ENCODE measurements at places on chromosomes 2 and 18.

- no peak for DNase-seq
These were observed 144.2 kb downstream of the ALK start for GRCh38 chr2:29777161-29777560.

GRCh38 chr2:47735912-47736311 is 47.0 kb upstream of the MSH6 start:
- DNase-seq, result no peak

DNA sequence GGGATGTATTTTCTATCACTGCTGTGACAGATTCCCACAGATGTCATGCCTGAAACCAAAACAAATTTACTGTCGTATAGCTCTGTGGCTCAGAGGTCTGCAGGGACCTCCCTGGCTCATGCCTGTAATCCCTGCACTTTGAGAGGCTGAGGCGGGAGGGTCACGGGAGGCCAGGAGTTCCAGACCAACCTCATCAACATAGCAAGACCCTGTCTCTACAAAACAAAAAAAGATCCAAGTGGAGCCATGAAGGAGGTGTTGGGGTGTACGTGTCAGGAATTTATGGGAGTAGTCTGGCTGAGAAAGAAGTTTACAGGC is 51.0 kb upstream of the FAHD2A start:
- DNase-seq, result no peak

- DNase-seq, result no peak
These were observed 31.6 kb upstream of the GMCL1 start for GRCh38 chr2:69797836-69798289.

DNA sequence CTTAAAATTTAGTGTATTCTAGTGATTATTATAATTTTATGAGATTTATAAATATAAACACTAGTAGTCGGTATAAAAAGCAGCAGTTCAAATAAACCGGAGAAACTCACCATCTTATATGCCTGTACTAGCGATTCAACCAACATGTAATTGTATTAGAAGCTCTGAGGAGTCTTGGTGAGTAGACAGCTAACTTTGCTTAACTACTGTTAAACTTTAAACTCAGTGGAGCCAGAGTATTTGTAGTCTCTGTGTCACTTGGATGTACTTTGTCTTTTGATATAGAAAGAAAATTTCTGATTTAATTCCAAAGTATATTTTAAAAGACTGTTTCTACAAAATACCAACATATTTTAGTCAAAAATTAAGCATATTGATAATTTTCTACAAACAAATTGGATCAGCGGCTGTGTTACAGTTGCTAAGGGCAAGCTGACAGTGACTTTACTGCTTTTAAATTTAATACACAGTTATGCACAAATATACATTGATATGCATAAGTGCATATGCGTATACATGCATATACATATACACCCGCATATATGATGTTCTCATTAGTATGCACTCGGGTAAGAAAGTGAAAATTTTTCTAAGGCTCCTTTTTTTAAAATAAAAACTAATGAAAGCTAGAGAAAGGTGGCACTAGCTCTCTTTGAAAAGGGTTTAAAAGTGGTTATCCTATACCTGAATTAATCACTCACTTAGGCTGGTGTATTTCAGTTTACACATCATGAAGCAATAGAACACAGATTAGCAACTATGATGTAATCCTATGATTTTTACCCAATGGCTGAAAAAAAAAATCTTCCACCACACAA is 374.5 kb downstream of the NCKAP5 start:
- no peak for DNase-seq

GRCh38 chr18:64294967-64295366 is 146.1 kb upstream of the LINC00305 start:
- DNase-seq, result no peak

GRCh38 chr2:63658176-63658968 is 69.6 kb downstream of the MDH1 start:
- no peak for DNase-seq

DNA sequence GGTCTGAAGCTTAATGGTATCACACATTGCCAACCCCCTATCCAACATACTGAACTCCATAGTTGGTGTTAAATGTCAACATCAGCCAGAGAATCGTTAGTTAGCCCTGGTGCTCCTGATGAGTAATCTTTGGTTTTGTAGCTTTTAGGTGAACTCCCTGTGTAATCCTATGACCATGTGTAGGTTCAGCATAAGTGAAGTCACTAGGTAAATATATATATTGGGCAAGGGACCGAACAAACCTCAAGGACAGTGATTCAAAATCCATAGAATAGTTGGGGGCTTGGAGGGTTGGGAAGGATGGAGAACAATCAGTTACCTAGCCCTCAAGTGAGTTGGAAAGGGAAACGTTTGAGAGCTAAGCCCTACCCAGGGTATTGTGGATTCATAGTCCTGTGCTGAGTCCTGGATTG is 16.0 kb upstream of the AP1S3 start:
- no peak for DNase-seq

- no peak for DNase-seq
These were observed 9.0 kb upstream of the MATN3 start for GRCh38 chr2:20021405-20022009.

DNA sequence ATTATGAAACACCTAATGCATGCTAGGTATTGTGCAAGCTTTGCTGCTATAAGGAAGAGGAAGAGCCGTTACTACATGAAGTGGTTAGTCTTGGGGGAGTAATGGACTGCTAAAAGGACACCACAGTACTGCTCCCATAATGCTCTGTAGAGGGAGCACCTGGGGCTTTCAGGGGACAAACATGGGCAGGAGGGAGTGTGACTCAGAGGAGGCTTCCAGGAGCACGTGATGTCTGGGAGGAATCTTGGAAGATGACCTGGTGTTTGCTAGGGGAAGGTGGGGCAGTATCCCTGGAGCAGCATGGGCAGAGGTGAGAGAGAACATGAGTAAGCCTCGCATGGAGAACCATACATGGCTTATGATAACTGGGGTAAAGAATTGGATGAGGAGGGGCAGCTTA is 18.8 kb downstream of the MAPK4 start:
- DNase-seq, result no peak

DNA sequence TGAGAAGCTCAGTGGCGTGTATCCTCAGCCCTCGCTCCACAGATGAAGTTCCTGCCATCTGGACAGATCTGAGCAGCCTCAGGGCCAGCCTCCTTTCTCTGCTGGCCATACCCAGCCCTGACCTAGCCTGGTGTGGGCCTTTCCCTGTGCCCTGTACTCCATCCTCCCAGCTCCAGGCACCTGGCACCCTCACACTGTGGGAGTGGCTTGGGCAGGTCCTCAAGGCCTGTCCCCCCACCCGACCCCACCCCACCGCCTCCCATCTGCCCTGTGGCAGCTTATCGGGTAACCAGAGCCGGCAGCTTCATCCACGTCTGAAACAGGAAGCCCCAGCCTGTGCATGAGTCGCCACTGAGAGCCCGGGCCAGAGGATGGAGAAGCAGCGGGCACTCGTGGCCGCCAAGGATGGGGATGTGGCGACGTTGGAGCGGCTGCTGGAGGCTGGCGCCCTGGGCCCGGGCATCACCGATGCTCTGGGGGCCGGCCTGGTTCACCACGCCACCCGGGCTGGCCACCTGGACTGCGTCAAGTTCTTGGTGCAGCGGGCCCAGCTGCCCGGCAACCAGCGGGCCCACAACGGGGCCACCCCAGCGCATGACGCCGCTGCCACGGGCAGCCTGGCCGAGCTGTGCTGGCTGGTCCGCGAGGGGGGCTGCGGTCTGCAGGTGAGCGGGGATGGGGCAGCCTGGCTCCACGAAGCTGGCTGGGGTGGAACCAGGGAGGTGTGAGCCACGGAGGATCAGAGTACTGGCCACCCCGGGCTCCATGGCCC is at the start of gene ESPNL:
Gene ESPNL, plus strand, starts transcription at position 292 of the 772 bp plus-strand sequence. Its CDS starts 80 bp downstream, at position 372.
- no peak for DNase-seq

GRCh38 chr2:176589825-176590440 is 320.7 kb downstream of the MTX2 start:
- DNase-seq, result no peak

- no peak for DNase-seq
These were observed 19.9 kb upstream of the RAB31 start for GRCh38 chr18:9688036-9688741.

- DNase-seq, result peak; percentile 17
These were observed 54.2 kb upstream of the SEMA4C start for GRCh38 chr2:96923810-96924774.

DNA sequence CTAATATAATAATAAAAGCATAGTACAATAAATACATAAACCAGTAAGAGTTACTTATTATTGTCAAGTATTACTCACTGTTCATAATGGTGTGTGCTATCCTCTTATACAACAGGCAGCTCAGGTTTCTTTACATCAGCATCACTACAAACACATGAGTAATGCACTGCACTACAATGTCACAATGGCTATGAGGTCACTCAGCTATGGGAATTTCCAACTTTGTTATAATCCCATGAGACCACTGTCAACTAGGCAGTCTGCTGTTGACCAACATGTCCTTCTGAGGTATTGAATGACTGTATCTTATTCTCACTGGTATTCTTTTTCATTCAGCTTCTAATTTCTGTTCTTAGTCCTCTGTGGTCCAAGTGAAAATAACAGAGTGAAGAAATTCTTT is 250.4 kb upstream of the DSEL start:
- DNase-seq, result no peak

GRCh38 chr2:240435948-240436682 is 652 bp downstream of the GPC1 start:
- no peak for DNase-seq

GRCh38 chr2:99808361-99809200 is 318.8 kb upstream of the REV1 start:
- DNase-seq, result no peak

GRCh38 chr2:3173031-3173430 is 204.6 kb downstream of the EIPR1 start:
- no peak for DNase-seq

DNA sequence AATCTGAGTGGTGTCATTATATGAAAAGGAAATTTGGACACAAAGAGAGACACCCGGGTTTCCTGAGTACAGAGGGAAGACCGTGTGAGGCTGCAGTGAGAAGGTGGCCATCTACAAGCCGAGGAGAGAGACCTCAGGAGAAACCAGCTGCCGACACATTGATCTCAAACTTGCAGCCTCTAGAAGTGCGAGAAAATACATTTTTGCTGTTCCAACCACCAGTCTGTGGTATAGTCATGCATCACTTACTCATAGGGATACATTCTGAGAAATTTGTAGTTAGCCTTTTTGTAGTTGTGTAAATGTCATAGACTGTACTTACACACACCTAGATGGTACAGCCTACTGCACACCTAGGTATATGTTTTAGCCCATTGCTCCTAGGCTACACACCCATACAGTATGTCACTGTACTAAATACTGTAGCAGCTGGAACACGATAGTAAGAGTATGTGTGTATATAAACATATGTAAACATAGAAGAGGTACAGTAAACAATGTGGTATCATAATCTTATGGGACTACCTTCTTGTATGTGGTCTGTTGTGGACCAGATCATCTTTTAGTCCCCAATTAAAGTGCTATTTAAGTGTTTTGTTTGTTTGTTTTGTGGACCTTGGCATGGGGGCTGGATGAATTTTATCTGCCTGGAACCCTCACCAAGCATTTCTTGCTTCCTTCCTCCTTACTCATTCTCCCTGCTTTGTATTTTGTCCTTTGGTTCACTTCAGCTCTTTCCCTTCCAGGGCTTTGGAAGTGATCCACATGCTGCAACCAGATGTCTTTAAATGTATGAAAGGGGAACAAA is 38.3 kb upstream of the SESTD1 start:
- no peak for DNase-seq

DNA sequence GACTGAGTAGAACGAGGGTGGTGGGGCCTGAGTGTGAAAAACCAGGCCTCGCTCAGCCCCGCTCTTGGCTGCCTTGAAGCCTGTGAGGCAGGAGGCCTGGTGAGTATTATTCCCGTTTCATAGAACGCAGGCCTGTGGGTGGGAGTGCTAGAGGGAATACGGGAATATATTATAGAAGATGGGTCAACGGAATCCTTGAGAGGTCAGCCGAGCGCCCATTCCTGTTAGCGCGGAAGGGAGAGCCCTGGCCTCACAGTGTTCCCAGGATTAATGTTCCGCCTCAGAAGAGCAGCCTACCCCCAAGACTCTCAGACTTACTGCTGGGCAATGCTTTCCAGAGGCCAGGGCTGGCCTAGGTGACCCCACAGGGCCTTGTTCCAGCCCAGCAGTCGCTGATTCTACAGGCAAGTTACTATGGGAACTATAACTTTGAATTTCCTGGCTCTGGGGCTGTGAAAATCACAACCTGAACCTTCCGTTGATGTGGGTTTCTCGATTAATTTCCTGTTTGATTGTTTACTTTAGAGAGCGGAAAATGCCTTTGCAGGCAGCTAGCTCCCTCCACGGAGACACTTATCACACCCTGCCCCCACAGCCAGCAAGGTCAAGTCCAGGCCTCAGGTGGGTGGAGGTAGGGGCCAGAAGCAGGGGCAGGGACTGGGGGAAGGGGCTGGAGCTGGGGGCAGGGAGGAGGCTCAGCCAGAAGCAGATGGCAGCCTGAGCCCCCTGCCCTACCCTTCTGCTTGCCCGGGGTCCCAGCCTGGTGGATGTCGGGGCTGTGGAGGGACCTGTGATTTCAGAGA is 108.3 kb downstream of the SMAD7 start:
- DNase-seq, result no peak

DNA sequence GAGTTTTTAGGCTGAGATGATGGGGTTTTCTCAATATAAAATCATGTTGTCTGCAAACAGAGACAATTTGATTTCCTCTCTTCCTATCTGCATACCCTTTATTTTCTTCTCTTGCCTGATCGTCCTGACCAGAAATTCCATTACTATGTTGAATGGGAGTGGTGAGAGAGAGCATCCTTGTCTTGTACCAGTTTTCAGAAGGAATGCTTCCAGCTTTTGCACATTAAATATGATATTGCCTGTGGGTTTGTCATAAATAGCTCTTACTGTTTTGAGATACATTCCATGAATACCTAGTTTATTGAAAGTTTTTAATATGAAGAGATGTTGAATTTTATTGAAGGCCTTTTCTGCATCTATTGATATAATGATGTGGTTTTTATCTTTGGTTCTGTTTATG is 181.8 kb downstream of the GBX2 start:
- DNase-seq, result no peak

GRCh38 chr18:10020171-10020570 is 106.4 kb downstream of the VAPA start:
- DNase-seq, result no peak

- DNase-seq, result peak; percentile 91
These were observed at the start of gene RNF103 for GRCh38 chr2:86623494-86624266. RNF103 (minus strand) TSS chr2:86623865; CDS start chr2:86622886, 979 bp downstream.

- no peak for DNase-seq
These were observed 136.5 kb upstream of the TNP1 start for GRCh38 chr2:216996279-216996845.

GRCh38 chr2:86807468-86808275 is 17.0 kb upstream of the CD8A start:
- no peak for DNase-seq

DNA sequence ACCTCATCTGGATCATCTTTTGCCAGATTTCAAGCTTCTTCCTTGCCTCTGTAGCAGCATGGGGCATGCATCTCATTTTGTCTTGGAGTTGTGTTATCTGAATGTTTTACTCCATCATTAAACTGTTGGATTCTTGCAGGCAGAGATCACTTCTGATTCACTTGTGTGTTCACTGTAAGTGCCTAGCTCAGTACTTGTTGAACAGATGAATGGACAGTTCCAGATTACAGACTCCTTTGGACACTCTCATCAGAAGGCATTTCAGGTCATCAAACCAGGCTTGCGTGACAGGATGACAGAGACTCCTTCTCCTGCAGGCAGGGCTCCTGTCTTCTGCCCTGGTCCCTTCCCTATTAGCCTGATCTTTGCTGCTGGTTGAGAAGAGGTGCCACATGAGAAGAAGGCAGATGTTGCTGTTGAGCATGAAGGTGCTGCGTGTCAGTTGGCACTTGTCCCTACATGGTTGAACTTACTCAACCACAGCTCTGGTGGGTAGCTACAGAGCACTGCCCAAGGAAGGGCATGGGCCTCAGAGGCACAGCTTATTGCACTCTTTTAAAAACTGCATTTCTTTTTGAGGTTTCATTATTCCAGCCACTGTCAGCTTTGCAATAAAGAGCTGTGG is 58.9 kb downstream of the INPP4A start:
- no peak for DNase-seq

Measured in activated CD8-positive, alpha-beta memory T cell treated with anti-CD3 and anti-CD28 coated beads for 1 hour (primary cell).